Heart right ventricle (tissue), 16 donors: ENCODE measurements at places on chromosomes 1 and 21. TPM values are rescaled to one million over a fixed set of nuclear protein-coding genes. Genes with fewer than 3 reads are reported as not detected.

DNA sequence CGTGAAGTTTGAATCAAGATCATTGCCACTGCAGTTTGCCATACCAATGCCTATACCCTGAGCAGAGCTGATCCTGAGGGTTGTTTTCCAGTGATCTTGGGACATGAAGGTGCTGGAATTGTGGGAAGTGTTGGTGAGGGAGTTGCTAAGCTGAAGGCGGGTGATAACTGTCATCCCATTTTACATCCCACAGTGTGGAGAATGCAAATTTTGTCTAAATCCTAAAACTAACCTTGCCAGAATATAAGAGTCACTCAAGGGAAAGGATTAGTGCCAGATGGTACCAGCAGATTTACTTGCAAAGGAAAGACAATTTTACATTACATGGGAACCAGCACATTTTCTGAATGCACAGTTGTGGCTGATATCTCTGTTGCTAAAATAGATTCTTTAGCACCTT, 78.6 kb downstream of the FMN2 start:
- H3K27ac ChIP-seq, result no peak overlapping the region
- no peaks in the 10 kb centered on the region for H3K4me1 ChIP-seq
- no peak for DNase-seq

Gene NPHS2
- polyA plus RNA-seq, result not detected

DNA sequence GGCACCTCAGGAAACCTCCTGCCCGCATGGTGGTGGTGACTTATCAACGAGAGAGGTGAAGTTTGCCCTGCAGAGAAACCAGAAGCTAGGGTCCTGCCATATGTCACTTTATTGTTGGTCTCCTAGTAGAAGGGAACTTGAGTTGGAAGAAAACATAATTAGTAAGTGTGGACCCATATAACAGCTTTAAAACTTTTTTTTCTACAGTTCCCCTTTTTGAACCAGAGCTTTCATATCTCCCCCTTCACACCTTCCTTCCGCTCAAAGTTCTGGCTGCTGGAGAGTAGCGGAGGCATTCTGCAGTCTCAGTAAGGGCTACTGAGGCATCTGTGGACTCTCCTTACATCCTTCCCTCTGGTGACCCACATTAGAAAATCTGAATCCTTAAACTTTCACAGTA, 48.9 kb downstream of the PHC2 start:
- peaks cover 55% of the 10 kb centered on the region for H3K4me1 ChIP-seq
- peak overlapping the region; percentile 53 for H3K27ac ChIP-seq
- no peaks in the 10 kb centered on the region for H3K36me3 ChIP-seq

DNA sequence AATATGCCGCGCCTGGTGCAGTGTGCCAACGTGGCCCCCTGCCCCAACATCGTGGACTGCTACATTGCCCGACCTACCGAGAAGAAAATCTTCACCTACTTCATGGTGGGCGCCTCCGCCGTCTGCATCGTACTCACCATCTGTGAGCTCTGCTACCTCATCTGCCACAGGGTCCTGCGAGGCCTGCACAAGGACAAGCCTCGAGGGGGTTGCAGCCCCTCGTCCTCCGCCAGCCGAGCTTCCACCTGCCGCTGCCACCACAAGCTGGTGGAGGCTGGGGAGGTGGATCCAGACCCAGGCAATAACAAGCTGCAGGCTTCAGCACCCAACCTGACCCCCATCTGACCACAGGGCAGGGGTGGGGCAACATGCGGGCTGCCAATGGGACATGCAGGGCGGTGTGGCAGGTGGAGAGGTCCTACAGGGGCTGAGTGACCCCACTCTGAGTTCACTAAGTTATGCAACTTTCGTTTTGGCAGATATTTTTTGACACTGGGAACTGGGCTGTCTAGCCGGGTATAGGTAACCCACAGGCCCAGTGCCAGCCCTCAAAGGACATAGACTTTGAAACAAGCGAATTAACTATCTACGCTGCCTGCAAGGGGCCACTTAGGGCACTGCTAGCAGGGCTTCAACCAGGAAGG, 4.3 kb downstream of the GJB3 start:
- no peak overlapping the region for H3K4me3 ChIP-seq
- no peak overlapping the region for H3K27ac ChIP-seq
- H3K27me3 ChIP-seq, result peaks cover 18% of the 10 kb centered on the region

DNA sequence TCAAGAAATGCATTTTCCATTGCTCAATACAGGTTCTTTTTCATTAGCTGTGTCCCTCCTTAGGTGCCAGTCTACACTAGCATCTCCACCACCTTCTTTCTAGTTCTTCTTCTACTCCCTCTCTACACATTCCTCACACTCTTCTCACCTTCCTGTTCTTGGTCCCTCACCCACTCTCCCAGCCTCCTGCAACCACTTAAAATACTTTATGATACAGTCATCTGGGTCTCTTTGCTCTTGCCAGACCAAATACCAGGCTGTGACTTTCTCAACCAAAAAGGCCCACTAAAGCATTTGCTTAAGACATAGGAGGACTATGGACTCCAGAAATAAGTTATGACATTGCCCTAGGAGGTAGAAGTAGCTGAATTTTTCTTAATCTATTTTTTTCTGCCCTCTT, 35.1 kb downstream of the PIGM start:
- H3K36me3 ChIP-seq, result no peaks in the 10 kb centered on the region
- no peak for DNase-seq
- H3K4me1 ChIP-seq, result peaks cover 14% of the 10 kb centered on the region
- no peak overlapping the region for H3K27ac ChIP-seq
- H3K27me3 ChIP-seq, result no peaks in the 10 kb centered on the region

Gene NBPF6
- not detected for polyA plus RNA-seq

DNA sequence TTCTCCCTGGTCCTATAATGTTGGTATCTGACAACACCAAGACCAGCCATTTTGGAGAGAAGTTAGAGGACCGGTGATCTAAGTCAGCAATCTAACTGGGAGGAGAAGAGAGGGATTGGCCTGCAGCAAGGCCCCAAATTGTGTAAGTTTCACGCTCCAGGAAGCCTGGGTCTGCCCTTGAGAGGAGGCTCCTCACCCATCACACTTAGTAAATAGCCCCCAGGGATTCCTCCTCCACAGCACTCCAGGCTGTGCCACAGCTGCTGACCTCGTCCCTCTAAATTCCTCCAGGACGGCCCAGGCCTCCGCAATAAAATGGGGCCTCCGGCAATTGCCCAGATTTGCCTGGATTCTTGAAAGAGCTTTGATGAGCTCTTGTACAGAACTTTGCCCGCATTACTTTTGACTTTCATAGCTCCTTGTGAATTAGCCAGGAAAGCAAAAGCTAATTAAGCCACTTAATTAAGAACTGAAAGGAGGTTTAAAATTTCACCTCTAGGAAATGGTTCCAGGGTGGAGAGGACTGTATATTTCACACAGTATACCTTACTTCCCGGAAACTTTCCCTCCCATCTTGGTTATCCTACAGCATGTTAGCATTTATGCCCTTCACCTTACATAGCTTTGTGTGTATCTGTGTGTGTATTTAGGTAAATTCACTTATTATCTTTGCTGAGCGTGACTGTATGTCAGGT, 90.5 kb downstream of the LAMC2 start:
- no peak overlapping the region for H3K27ac ChIP-seq
- no peak for DNase-seq
- peaks cover 18% of the 10 kb centered on the region for H3K4me1 ChIP-seq
- no peak overlapping the region for H3K4me3 ChIP-seq
- H3K36me3 ChIP-seq, result no peaks in the 10 kb centered on the region
- H3K27me3 ChIP-seq, result no peaks in the 10 kb centered on the region

GRCh38 chr1:197465528-197466327, 197.7 kb downstream of the CRB1 start:
- H3K27ac ChIP-seq, result no peak overlapping the region
- no peak for DNase-seq
- H3K4me1 ChIP-seq, result no peaks in the 10 kb centered on the region
- no peaks in the 10 kb centered on the region for H3K27me3 ChIP-seq
- H3K4me3 ChIP-seq, result no peak overlapping the region

DNA sequence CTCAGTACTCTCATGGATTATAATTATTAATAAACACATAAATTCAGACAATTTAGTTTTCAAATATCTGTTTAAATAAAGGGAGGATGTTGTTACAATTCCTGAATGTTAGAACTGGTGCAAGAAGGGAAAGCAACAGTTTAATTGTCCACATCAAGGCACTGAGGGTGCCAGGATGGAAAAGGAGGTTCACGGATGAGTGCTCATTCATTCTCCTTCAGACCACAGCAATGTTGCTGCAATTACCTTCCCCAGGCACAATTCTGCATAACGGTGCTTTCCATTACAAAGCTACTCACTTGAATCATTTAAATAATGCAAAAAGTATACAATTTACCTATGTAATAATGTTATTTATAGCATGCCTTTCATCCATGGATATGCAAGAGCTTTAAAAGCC, 52.3 kb upstream of the COG2 start:
- H3K4me3 ChIP-seq, result no peak overlapping the region
- DNase-seq, result no peak
- H3K4me1 ChIP-seq, result no peaks in the 10 kb centered on the region
- H3K27ac ChIP-seq, result no peak overlapping the region

DNA sequence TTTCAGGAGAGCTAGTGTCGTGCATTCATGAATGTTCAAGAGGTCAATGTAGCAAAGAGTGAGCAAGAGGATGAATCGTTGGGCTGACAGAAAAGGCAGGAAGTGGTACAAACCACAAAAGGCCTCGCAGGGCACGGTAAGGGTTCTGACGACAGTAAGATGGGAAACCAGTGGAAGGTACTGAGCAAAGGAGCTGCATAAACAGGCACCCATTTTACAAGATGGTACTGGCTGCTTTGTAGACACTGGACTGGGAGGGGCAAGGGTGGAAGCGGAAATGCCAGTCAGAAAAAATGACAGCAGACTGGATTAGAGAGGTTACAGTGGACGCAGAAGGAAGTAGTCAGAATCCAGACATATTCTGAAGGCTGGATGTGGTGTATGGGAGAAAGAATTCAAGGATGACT, 123.5 kb downstream of the PTPN14 start:
- no peak overlapping the region for H3K27ac ChIP-seq
- H3K27me3 ChIP-seq, result no peaks in the 10 kb centered on the region
- no peaks in the 10 kb centered on the region for H3K36me3 ChIP-seq

DNA sequence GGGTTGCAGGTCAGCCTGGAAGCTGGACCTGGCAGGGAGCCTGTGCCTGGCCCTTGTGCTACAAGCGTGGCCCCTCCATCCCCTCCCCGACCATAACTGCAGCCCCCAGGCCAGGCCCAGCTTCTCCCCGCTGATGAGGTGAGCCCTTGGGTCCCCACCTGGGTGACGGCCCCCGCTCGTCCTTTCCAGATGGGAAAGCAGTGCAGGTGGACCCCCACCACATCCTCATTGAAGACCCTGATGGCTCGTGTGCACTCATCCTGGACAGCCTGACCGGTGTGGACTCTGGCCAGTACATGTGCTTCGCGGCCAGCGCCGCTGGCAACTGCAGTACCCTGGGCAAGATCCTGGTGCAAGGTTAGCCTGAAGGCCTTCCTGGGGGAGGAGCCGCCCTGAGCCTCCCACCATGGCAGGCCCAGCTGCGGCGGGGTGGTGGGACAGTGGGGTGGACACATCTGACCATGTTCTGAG, 56.9 kb downstream of the TRIM11 start:
- H3K4me1 ChIP-seq, result peaks cover 6% of the 10 kb centered on the region
- no peak overlapping the region for H3K27ac ChIP-seq
- no peaks in the 10 kb centered on the region for H3K27me3 ChIP-seq
- no peak overlapping the region for H3K4me3 ChIP-seq
- H3K36me3 ChIP-seq, result peaks cover 5% of the 10 kb centered on the region

GRCh38 chr1:119367432-119368124, 1.0 kb upstream of the HAO2 start:
- peaks cover 7% of the 10 kb centered on the region for H3K27me3 ChIP-seq
- no peaks in the 10 kb centered on the region for H3K36me3 ChIP-seq
- no peak for DNase-seq
- no peaks in the 10 kb centered on the region for H3K4me1 ChIP-seq
- no peak overlapping the region for H3K27ac ChIP-seq

GRCh38 chr21:39867198-39867650, at the start of gene PCP4:
Gene PCP4, plus strand, starts transcription at chr21:39867438. Its CDS starts 64 bp downstream, at chr21:39867502.
- peak; percentile 10 for DNase-seq
- no peaks in the 10 kb centered on the region for H3K27me3 ChIP-seq
- H3K36me3 ChIP-seq, result no peaks in the 10 kb centered on the region

GRCh38 chr1:28074892-28075511, 13.4 kb downstream of the EYA3 start:
- no peaks in the 10 kb centered on the region for H3K27me3 ChIP-seq
- H3K27ac ChIP-seq, result no peak overlapping the region
- H3K36me3 ChIP-seq, result peaks cover 4% of the 10 kb centered on the region

GRCh38 chr1:40927781-40928180, 51.7 kb upstream of the CTPS1 start:
- H3K36me3 ChIP-seq, result no peaks in the 10 kb centered on the region
- peaks cover 10% of the 10 kb centered on the region for H3K4me1 ChIP-seq
- no peak overlapping the region for H3K4me3 ChIP-seq
- DNase-seq, result no peak
- H3K27me3 ChIP-seq, result no peaks in the 10 kb centered on the region

Gene PYHIN1
- polyA plus RNA-seq, result 0.07 TPM

Gene MIXL1
- not detected for polyA plus RNA-seq

Gene NFASC
- 1.9 TPM for polyA plus RNA-seq

Gene CLDN17
- polyA plus RNA-seq, result not detected

DNA sequence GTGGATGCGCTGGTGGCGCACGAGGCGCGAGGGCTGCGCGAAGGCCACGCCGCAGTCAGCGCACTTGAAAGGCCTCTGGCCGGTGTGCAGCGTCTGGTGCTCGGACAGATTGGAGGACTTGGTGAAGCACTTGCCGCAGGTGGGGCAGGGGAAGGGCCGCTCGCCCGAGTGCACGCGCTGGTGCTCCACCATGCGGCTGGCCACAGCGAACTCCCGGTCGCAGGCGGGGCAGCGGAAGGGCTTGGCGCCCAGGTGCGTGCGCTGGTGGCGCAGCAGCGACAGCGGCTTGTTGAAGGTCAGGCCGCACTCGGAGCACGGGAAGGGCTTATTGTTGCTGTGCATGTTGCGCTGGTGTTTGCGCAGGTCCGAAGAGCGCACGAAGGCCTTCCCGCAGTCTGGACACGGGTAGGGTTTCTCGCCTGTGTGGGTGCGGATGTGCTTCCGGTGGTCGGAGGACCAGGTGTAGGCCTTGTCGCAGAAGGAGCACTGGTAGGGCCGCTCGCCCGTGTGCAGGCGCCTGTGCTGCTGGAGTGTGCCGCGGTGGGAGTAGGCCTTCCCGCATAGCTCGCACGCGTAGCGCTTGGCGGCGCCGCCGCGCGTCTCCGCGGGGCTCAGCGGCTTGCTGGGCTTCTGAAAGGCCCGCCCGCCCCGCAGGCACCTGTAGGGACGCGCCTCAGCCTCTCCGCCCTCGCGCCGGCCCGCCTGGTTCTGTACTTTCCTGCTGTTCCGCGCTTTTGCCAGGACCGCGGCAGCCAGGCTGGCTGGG, 4.7 kb downstream of the ZNF648 start:
- no peaks in the 10 kb centered on the region for H3K4me1 ChIP-seq
- no peaks in the 10 kb centered on the region for H3K27me3 ChIP-seq
- no peak for DNase-seq
- H3K36me3 ChIP-seq, result no peaks in the 10 kb centered on the region
- peak overlapping the region; percentile 26 for H3K4me3 ChIP-seq
- no peak overlapping the region for H3K27ac ChIP-seq

GRCh38 chr21:29096218-29097015, 23.0 kb upstream of the CCT8 start:
- H3K4me1 ChIP-seq, result no peaks in the 10 kb centered on the region
- no peak for DNase-seq
- H3K27ac ChIP-seq, result no peak overlapping the region
- H3K4me3 ChIP-seq, result no peak overlapping the region
